ENCODE measurements at places on chromosomes 5 and 9. TPM values are rescaled to one million over a fixed set of nuclear protein-coding genes. Genes with fewer than 3 reads are reported as not detected.
A peak's percentile ranks its signal among the peaks of the same experiment; 100 is the strongest.

BARHL1 gene
- not detected for total RNA-seq

AJM1 gene
- total RNA-seq = 1.4 TPM

DAPK1 gene
- 1.9 TPM for total RNA-seq

ADRA1B gene
- 0.32 TPM for total RNA-seq

KCNV2 gene
- total RNA-seq = not detected

ZCCHC10 gene
- 9.5 TPM for total RNA-seq

DNA sequence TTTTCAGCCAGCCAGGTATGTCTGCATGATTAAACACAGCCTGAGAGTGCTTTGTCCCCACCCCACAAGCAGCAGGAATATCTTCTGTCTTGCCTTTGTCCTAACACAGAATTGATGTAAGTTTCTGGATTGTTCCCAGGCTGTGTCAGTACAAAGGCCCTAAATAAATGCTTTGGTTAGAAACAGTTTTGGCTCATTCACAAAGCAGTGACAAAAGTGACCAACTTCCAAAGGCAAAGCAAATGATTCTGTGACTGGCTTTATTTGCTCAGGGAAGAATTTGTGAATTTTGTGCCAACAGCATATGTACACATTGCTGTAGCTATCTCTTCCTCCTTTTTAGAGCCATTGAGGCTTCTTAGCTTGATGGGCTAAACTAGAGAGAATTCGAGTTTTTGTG lies 133.7 kb downstream of the PLPPR1 start:
- no peaks in the 10 kb centered on the region for H3K27me3 ChIP-seq
- H3K4me1 ChIP-seq = no peaks in the 10 kb centered on the region
- DNase-seq = no peak
- H3K36me3 ChIP-seq = no peaks in the 10 kb centered on the region
- H3K4me3 ChIP-seq = no peak overlapping the region
- H3K27ac ChIP-seq = no peak overlapping the region

DNA sequence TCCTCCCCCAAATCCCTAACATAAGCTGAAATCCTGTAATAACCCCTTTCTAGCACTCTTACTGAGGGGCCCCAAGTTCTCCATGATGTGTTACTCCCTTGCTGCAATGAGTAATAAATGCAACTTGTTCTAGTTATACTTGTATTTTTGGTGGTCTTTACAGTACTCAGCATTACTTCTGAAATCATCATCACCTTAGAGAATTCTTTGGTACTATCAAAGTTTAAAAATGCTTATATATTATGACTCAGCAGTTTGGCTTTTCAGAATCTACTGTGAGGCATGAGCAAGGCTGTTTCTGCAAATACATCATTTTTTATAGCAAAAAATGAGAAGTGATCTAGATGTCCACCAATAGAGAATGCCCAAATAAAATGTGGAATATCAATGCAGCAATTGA lies 20.7 kb upstream of the ROPN1L start:
- peak overlapping the region; percentile 53 for H3K27ac ChIP-seq
- H3K27me3 ChIP-seq = no peaks in the 10 kb centered on the region
- peak; percentile 65 for DNase-seq
- peaks cover 75% of the 10 kb centered on the region for H3K36me3 ChIP-seq

DNA sequence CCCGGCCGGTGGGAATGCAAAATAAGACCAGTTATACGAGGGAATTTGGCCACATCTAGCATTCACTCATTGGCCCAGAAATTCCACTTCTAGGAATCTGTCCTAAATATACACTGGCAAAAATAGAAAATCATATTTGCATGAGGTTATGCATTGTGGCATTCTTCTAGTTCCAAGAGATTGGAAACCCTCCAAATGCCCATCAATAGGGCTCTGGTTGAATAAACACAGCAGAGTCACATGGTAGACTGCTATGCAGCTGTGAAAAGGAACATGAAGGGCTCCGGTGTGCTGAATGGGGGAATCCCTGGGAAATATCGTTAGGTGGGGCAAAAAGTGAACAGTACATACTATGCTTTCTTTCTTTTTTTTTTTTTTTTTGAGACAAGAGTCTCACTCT lies 36.8 kb downstream of the PTGES start:
- DNase-seq = peak; percentile 45
- H3K4me3 ChIP-seq = no peak overlapping the region
- H3K36me3 ChIP-seq = peaks cover 9% of the 10 kb centered on the region
- H3K27ac ChIP-seq = peak overlapping the region; percentile 99
- no peaks in the 10 kb centered on the region for H3K27me3 ChIP-seq
- H3K4me1 ChIP-seq = peaks cover 54% of the 10 kb centered on the region

GRCh38 chr9:34611251-34611810 lies 566 bp downstream of the RPP25L start:
- DNase-seq = peak; percentile 30
- peaks cover 9% of the 10 kb centered on the region for H3K4me1 ChIP-seq
- peak overlapping the region; percentile 94 for H3K4me3 ChIP-seq
- H3K36me3 ChIP-seq = no peaks in the 10 kb centered on the region
- peak overlapping the region; percentile 41 for H3K27ac ChIP-seq

DNA sequence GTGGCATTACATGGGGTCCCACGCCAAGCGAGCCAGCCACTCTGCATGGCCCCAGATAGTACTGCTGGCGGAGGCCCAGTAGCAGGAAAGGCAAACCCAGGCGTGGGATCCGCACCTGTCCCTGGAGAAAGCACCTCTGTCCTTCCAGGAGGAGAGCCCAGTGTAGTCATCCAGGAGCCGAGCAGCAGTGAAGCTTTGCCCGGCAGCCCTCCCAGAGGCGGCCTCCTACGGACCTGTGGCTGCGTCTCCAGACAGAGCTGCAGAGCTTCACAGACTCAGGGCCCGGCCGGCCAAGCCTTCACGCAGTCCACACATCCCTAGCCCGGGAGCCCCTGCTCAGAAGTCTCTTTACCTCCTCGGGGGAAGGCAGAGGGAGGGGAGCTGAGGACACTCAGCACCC lies 100.8 kb upstream of the PPP1R26 start:
- peaks cover 14% of the 10 kb centered on the region for H3K27me3 ChIP-seq
- H3K4me3 ChIP-seq = no peak overlapping the region
- H3K4me1 ChIP-seq = no peaks in the 10 kb centered on the region
- H3K27ac ChIP-seq = no peak overlapping the region
- H3K36me3 ChIP-seq = no peaks in the 10 kb centered on the region

DNA sequence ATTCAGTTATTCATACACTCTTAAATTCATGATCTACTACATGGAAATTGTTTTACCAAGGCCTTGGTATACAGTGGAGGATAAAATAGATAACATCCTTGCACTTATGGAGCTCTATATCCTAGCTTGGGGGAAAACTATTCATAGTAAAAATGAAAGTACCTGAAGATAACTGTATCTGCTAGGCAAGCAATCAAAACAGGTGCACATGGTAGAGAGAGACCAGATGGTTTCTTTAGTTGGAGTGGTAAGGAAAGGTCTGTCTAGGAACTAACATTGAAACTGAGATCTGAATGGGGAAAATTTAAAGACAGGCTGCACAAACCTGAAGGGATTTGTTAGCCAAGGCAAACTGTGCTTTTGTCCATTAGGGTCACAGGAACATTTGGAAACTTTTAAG lies 11.1 kb upstream of the SLCO4C1 start:
- H3K4me3 ChIP-seq = no peak overlapping the region
- no peaks in the 10 kb centered on the region for H3K27me3 ChIP-seq
- no peaks in the 10 kb centered on the region for H3K4me1 ChIP-seq
- no peaks in the 10 kb centered on the region for H3K36me3 ChIP-seq
- H3K27ac ChIP-seq = no peak overlapping the region

DNA sequence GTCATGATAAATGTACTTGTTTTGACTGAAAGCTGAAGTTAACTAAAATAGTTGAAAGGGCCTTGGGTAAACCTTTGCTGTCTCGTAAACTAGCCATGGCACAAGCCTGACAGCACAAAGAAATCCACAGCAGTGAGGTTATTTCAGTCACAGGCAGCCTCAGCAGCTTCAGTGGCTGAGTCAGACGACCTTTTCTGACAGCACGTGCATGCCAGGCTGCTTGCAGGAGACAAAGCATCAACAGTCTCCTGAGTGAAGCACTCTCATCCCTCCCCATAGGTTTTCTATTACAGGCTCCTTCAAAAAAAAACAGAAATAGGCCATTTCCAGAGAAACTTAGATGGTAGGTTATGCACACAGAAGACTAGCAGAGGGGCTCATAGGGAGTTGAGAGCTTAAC lies 34.6 kb downstream of the OXCT1 start:
- H3K36me3 ChIP-seq = peaks cover 5% of the 10 kb centered on the region
- no peak overlapping the region for H3K4me3 ChIP-seq
- peak overlapping the region; percentile 53 for H3K27ac ChIP-seq
- H3K4me1 ChIP-seq = peaks cover 14% of the 10 kb centered on the region
- H3K27me3 ChIP-seq = no peaks in the 10 kb centered on the region

GRCh38 chr5:131513780-131514179 lies 121.2 kb downstream of the RAPGEF6 start:
- H3K27ac ChIP-seq = no peak overlapping the region
- H3K4me3 ChIP-seq = no peak overlapping the region
- H3K36me3 ChIP-seq = no peaks in the 10 kb centered on the region
- H3K27me3 ChIP-seq = no peaks in the 10 kb centered on the region
- peaks cover 15% of the 10 kb centered on the region for H3K4me1 ChIP-seq

- no peaks in the 10 kb centered on the region for H3K27me3 ChIP-seq
- no peak overlapping the region for H3K27ac ChIP-seq
- no peaks in the 10 kb centered on the region for H3K36me3 ChIP-seq
- DNase-seq = no peak
Measured at GRCh38 chr5:16932401-16932800, 3.7 kb downstream of the MYO10 start.

DNA sequence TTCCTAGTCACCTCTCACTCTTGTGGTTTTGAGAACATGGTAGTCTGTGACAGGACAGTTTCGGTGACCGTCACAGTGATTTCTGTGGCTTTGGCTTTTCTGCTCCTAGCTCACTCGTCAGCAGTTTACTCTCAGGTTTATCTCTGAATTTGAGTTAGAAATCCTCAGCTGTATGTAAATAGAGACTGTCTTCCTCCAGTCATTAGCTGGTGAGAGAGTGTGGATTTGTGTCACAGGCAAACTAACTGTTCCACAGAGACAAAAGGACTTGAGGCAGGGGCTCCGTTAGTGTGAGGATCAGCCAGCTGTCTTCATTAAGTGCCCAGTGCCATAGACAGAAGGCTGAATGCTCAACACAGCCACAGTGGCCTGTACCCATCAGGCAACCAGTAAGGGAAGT lies 131.4 kb downstream of the CD180 start:
- H3K27me3 ChIP-seq = no peaks in the 10 kb centered on the region
- no peak overlapping the region for H3K27ac ChIP-seq
- no peaks in the 10 kb centered on the region for H3K36me3 ChIP-seq
- no peak overlapping the region for H3K4me3 ChIP-seq
- DNase-seq = no peak

DNA sequence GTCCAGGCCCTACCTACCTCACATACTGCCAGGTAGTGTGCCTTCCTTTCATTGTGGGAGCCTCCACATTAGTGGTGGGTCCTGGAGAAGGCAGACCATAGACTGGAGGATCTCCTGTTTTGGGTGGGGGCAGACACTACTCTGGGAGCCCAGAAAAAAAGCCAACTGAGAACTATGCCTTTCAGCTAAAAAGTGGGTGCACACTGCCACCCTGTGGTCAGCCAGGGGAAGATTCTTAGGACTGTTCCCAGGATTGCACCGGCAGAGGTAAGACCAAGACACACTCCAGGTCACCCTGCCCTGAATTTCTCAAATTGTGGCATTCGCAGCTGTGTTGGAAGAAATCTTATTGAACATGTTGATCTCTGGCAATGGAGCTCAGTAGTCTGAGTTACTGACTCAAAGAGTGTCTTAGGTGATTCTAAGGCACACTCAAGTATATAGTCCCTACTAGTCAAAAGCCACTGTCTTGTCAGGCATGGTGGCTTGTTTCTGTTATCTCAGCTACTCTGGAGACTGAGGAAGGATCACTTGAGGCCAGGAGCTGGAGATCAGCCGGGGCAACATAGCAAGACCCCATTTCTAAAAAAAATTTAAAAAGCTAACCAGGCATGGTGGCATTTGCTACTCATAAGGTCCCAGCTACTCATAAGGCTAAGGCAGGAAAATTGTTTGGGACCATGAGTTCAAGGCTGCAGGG lies 3.6 kb downstream of the SIGMAR1 start:
- H3K27me3 ChIP-seq = peaks cover 16% of the 10 kb centered on the region
- peaks cover 9% of the 10 kb centered on the region for H3K4me1 ChIP-seq
- peak; percentile 73 for DNase-seq
- no peak overlapping the region for H3K4me3 ChIP-seq
- no peaks in the 10 kb centered on the region for H3K36me3 ChIP-seq
- H3K27ac ChIP-seq = no peak overlapping the region

- H3K27ac ChIP-seq = no peak overlapping the region
- DNase-seq = no peak
- no peaks in the 10 kb centered on the region for H3K36me3 ChIP-seq
Measured at GRCh38 chr5:66680221-66680620, 84.0 kb downstream of the MAST4 start.

- no peak for DNase-seq
- H3K27ac ChIP-seq = no peak overlapping the region
- H3K27me3 ChIP-seq = no peaks in the 10 kb centered on the region
- H3K4me3 ChIP-seq = no peak overlapping the region
Measured at GRCh38 chr9:87504938-87505337, 7.3 kb downstream of the DAPK1 start.

DNA sequence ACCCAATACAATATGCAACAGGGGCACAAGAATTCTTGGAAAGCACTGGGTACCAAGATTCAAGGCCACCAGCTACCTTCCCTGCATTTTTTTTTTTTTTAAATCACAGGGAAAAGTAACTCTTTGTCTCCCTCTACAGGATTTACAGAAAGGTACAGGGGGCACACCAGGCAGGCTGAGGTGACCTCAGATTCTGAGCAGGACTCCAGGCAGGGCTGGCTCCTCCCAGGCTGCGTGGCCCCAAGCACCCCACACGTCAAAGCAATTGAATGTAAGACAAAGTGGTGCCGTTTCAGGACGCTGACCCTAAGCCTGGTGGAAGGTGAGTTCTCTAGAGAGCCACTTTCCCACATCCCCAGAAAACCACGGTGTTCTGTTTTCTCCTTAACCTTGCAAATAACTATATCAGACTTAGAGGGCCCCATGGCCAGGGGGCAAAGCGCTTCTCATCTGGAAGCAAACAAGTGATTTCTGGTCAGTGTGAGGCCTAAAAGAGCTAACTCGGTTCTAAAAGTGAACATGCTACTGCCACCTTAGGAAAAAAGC lies 222.6 kb downstream of the ROR2 start:
- peak; percentile 72 for DNase-seq
- peaks cover 16% of the 10 kb centered on the region for H3K4me1 ChIP-seq
- H3K4me3 ChIP-seq = no peak overlapping the region

- no peaks in the 10 kb centered on the region for H3K27me3 ChIP-seq
- no peaks in the 10 kb centered on the region for H3K36me3 ChIP-seq
- DNase-seq = no peak
Measured at GRCh38 chr5:32563614-32564013, 21.7 kb upstream of the SUB1 start.

- H3K36me3 ChIP-seq = no peaks in the 10 kb centered on the region
- peaks cover 24% of the 10 kb centered on the region for H3K4me1 ChIP-seq
- peak overlapping the region; percentile 86 for H3K27ac ChIP-seq
- H3K4me3 ChIP-seq = no peak overlapping the region
- peak; percentile 94 for DNase-seq
Measured at GRCh38 chr9:121984726-121985402, 108.2 kb downstream of the TTLL11 start.

- H3K4me3 ChIP-seq = peak overlapping the region; percentile 62
- H3K27me3 ChIP-seq = no peaks in the 10 kb centered on the region
- no peaks in the 10 kb centered on the region for H3K36me3 ChIP-seq
- no peak overlapping the region for H3K27ac ChIP-seq
- no peaks in the 10 kb centered on the region for H3K4me1 ChIP-seq
Measured at GRCh38 chr5:160198841-160199409, 30.4 kb upstream of the FABP6 start.
